Astrocyte (in vitro differentiated cells and primary cell): ENCODE measurements at places on chromosomes 7 and 10. TPM values are rescaled to one million over a fixed set of nuclear protein-coding genes. Genes with fewer than 3 reads are reported as not detected.

GRCh38 chr10:68242051-68242450 lies 10.1 kb upstream of the ATOH7 start:
- no peaks in the 10 kb centered on the region for H3K36me3 ChIP-seq
- H3K4me3 ChIP-seq, result no peak overlapping the region
- peaks cover 2% of the 10 kb centered on the region for H3K27me3 ChIP-seq
- H3K4me1 ChIP-seq, result no peaks in the 10 kb centered on the region

DNA sequence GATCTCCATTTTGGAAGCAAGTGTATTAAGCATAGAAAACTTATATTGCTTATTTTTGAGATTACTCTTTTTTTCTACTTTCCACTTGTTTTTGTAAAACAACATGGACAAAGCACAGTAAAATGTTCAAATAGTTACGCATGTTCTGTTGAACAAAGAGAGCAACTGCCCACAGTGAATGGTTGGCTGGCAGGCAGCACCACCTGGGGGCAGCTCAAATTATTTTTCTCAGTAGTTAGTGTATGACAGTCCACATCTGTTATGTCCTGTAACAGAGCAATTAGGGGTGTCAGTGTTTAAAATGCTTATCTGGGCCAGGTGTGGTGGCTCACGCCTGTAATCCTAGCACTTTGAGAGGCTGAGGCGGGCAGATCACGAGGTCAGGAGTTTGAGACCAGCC lies 46.1 kb upstream of the CACUL1 start:
- H3K4me1 ChIP-seq, result peaks cover 3% of the 10 kb centered on the region
- H3K27ac ChIP-seq, result no peak overlapping the region
- no peaks in the 10 kb centered on the region for H3K27me3 ChIP-seq
- no peaks in the 10 kb centered on the region for H3K36me3 ChIP-seq

- H3K4me1 ChIP-seq, result peaks cover 15% of the 10 kb centered on the region
- DNase-seq, result peak; percentile 69
- no peak overlapping the region for H3K27ac ChIP-seq
- no peaks in the 10 kb centered on the region for H3K27me3 ChIP-seq
Observed at GRCh38 chr10:114758331-114758730, 63.2 kb upstream of the FHIP2A start.

DNA sequence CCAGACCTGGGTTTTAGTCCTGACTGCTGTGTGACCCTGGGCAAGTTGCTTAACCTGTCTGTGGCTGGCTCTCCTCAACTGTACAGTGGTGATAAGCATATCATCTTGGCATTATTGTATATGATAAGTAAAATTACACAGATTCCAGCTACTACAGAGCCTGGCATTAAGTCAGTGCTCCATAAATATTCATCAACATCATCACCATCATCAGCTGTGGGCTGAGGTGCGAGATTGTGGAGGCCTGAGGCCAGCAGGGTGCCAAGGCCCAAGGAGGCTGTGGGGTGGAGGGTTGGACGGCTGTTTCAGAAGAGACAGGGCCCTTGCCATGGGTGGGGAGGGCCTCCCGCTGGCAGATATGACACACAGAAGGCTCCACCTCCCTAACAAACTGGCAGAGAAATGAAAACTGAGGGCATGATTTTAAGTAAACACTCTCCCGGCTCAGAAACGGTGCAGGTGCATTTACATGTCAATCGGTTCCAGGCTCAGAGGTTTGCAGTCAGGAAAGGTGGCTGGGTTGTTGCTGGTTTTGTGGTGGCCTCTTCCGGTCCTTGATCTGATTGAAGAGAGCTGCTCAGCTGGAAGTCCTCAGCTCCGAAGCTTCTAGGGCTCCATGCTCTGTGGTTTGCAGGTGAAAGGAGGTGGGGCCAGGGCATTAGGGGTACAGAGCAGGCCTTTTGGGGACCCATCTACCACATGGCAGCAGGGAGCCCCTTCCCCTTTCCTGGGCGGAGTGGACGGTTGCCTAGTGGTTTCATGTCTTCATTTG lies 10.2 kb downstream of the CRYGN start:
- no peak for DNase-seq
- peak overlapping the region; percentile 32 for H3K27ac ChIP-seq
- H3K27me3 ChIP-seq, result no peaks in the 10 kb centered on the region
- H3K36me3 ChIP-seq, result no peaks in the 10 kb centered on the region

GRCh38 chr7:114405427-114405826 lies 9.2 kb upstream of the FOXP2 start:
- DNase-seq, result no peak
- no peaks in the 10 kb centered on the region for H3K36me3 ChIP-seq
- H3K27ac ChIP-seq, result no peak overlapping the region
- no peaks in the 10 kb centered on the region for H3K4me1 ChIP-seq
- H3K27me3 ChIP-seq, result no peaks in the 10 kb centered on the region
- no peak overlapping the region for H3K4me3 ChIP-seq

- H3K4me3 ChIP-seq, result no peak overlapping the region
- no peaks in the 10 kb centered on the region for H3K27me3 ChIP-seq
- H3K27ac ChIP-seq, result no peak overlapping the region
Observed at GRCh38 chr7:15856311-15856710, 169.8 kb upstream of the MEOX2 start.

- no peak overlapping the region for H3K4me3 ChIP-seq
- DNase-seq, result peak; percentile 87
- H3K4me1 ChIP-seq, result peaks cover 33% of the 10 kb centered on the region
- H3K27me3 ChIP-seq, result no peaks in the 10 kb centered on the region
Observed at GRCh38 chr10:95268438-95268837, 22.4 kb downstream of the PDLIM1 start.

GRCh38 chr7:32393861-32394260 lies 96.3 kb downstream of the LSM5 start:
- H3K4me1 ChIP-seq, result no peaks in the 10 kb centered on the region
- no peak overlapping the region for H3K27ac ChIP-seq
- DNase-seq, result no peak
- H3K27me3 ChIP-seq, result no peaks in the 10 kb centered on the region
- H3K36me3 ChIP-seq, result no peaks in the 10 kb centered on the region
- no peak overlapping the region for H3K4me3 ChIP-seq

- no peak for DNase-seq
- no peaks in the 10 kb centered on the region for H3K36me3 ChIP-seq
- peaks cover 2% of the 10 kb centered on the region for H3K27me3 ChIP-seq
- H3K27ac ChIP-seq, result no peak overlapping the region
Observed at GRCh38 chr10:98675902-98676301, 229.2 kb upstream of the HPS1 start.

Gene SLIT1
- total RNA-seq, result 0.23 TPM in 1 of 2 replicates, not detected in the other

Gene C10orf143
- 0.73 and 0.82 TPM in 2 replicates for total RNA-seq

Gene ZCWPW1
- 2.1 and 2.6 TPM in 2 replicates for total RNA-seq

Gene NUTM2E
- 0.50 TPM in 1 of 2 replicates, not detected in the other for total RNA-seq

Gene ITPRID1
- total RNA-seq, result not detected in 2 replicates
